T-cell (primary cell): ENCODE measurements at places on chromosomes 4 and X. TPM values are rescaled to one million over a fixed set of nuclear protein-coding genes. Genes with fewer than 3 reads are reported as not detected.

- no peak overlapping the region for H3K27ac ChIP-seq
- no peaks in the 10 kb centered on the region for H3K27me3 ChIP-seq
- no peak for DNase-seq
These were observed 4.5 kb downstream of the SMIM9 start for GRCh38 chrX:154829926-154830442.

DNA sequence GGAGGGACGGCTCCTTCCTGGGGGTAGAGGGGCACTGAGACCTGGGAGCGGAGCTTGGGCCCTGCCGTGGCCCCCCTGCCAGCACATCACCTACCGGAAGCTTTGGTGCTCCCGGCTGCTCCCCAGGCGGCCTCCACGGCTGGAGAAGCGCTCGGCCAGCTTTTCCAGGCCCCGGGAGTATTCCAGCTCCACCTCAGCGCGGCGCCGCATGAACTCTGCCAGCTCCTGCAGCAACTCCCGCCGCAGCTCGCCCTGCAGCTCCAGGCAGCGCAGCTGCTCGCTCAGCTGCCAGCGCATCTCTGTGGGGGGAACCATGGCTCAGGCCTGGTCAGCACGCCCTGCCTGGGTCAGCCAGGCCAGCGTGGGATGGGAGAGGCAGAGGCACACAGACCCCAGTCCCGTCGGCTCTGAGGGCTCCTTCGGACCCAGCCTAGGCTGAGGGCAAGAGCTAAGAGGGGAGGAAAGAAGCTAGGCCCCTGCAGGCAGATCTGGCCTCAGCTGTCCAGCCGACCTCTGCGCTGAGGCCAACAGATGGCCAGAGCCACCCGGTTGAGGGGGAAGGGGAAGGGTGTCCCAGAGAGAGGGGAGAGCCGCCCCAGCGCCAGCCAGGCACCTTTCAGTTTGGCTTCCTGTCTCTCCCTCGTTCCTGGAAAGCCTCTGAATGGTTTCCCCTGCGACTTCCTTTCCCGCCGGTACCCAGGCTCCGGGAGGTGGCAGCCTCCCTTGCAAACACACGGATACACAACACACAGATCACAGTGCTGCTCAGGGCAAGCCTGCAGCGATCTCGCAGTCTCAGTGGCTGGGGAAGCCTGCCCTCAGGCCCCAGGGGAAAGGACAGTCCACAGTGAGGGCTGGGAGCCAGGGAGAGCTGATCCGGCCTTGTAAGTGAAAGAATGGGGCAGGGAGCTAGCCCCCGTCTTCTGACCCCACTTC lies 4.3 kb downstream of the ARHGAP4 start:
- no peaks in the 10 kb centered on the region for H3K27me3 ChIP-seq
- DNase-seq = no peak
- H3K36me3 ChIP-seq = peaks cover 37% of the 10 kb centered on the region
- H3K27ac ChIP-seq = peak overlapping the region; percentile 23

GRCh38 chr4:173919861-173920260 lies 363.6 kb downstream of the FBXO8 start:
- no peaks in the 10 kb centered on the region for H3K36me3 ChIP-seq
- H3K27ac ChIP-seq = no peak overlapping the region
- DNase-seq = no peak
- H3K4me1 ChIP-seq = no peaks in the 10 kb centered on the region
- H3K4me3 ChIP-seq = no peak overlapping the region

Gene SPATA18
- 0.36 TPM for total RNA-seq

Gene TMPRSS11B
- total RNA-seq = not detected

- no peak for DNase-seq
- no peaks in the 10 kb centered on the region for H3K27me3 ChIP-seq
- no peak overlapping the region for H3K4me3 ChIP-seq
- no peak overlapping the region for H3K27ac ChIP-seq
These were observed 605.7 kb upstream of the PABPC4L start for GRCh38 chr4:134807231-134807745.

Gene ZNF711
- total RNA-seq = 0.59 TPM

GRCh38 chrX:130805903-130806302 lies 97.1 kb downstream of the ENOX2 start:
- no peak overlapping the region for H3K27ac ChIP-seq
- DNase-seq = no peak
- H3K4me3 ChIP-seq = no peak overlapping the region
- no peaks in the 10 kb centered on the region for H3K27me3 ChIP-seq
- H3K36me3 ChIP-seq = no peaks in the 10 kb centered on the region

DNA sequence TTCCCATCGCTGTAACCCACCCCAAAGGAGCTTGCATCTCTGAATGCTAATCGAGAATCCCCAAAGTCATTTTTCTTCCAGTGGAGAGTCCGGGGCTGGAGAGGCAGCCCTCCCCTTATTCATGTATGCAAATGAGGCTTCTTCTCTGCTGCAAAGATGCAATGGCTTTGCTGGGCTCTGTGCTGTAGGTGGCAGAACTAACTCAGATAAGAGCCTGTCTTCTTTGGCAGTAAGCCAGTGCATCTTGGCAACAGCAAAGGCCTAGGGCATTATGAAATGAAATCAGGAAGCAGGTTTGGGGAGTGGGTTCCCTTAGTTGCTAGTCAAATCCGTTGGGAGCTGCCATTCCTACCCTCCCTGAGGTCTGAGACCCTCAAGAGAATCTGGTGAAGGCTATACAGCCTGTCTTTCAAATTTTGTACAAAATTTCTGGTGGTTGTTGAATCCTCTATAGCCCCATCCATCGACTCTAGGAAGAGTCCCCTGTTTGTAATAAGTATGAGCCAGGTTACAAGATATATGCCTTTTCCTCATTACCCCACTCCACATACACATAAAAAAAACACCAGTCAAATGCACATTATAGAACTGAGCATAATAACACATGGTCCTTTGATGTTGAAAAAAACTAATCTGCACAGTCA lies 290.6 kb upstream of the TAPT1 start:
- no peaks in the 10 kb centered on the region for H3K27me3 ChIP-seq
- H3K36me3 ChIP-seq = no peaks in the 10 kb centered on the region
- DNase-seq = no peak
- no peak overlapping the region for H3K27ac ChIP-seq

DNA sequence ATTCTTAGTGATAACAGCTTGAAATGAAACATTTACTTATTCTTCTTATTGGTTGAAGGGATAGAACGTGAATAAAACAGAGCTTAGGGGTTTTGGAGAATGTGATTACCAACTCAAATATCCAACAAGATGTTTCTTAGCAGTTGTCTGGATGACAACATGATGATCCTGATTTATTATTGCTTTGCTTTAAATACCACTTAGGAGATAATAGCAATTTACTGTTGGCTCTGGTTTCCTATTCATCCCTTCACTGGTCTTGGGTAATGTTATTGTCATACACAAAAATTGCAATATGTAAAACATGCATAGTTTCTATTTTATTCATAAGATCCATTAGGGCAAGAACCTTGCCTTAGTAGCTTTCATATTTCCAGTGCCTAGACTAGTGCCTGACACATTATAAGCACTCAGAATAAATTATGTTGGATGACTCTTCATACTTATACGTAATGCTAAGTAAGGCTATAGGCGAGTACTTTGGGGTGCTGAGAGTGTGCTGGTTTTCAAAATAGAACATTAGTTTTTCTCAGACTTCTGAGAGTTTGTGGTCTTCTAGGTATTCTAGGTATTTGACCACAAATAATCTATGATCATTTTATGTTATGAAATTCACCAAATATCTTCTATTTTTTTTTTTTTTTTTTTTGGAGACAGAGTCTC lies 58.6 kb upstream of the PGRMC2 start:
- H3K27ac ChIP-seq = no peak overlapping the region
- no peaks in the 10 kb centered on the region for H3K27me3 ChIP-seq
- H3K36me3 ChIP-seq = no peaks in the 10 kb centered on the region
- DNase-seq = no peak
- no peak overlapping the region for H3K4me3 ChIP-seq
- no peaks in the 10 kb centered on the region for H3K4me1 ChIP-seq

Gene QRFPR
- not detected for total RNA-seq

DNA sequence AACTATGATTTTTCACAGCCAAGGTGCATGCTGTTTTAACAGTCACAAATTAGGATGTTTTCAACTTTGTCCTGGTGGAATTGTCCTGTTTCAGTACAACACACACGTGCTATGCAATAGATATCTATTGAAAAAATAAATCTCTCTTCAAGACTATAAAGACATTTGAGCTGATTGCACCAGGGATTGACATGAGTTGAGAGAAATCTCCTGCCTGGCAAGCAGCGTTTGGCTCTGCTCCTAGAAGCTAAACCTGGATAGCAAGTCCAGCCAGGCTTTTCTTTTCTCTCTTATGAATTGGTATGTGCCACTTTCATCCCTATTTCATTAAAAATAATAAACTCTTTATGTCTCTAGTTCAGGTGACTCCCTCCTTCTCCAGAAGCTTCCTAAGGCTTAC lies 16.6 kb upstream of the NPNT start:
- DNase-seq = no peak
- no peak overlapping the region for H3K4me3 ChIP-seq
- H3K36me3 ChIP-seq = no peaks in the 10 kb centered on the region
- H3K27ac ChIP-seq = no peak overlapping the region

DNA sequence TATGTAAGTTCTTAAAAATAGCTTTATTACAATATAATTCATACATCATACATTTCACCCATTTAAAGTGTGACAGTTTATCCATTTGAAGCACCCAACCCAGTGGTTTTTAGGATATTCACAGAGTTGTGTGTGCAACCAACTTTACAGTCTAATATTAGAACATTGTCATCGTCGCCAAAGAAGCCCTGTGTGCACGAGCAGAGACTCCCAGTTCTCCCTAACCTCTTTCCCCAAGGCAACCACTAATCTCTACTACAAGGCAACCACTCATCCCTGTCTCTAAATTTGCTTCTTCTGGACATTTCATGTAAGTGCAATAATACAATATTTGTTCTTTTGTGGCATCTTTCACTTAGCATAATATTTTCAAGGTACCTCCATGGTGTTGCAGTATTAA lies 47.7 kb downstream of the CLDN22 start:
- H3K27ac ChIP-seq = no peak overlapping the region
- H3K4me1 ChIP-seq = no peaks in the 10 kb centered on the region
- H3K27me3 ChIP-seq = no peaks in the 10 kb centered on the region
- H3K4me3 ChIP-seq = no peak overlapping the region
- DNase-seq = no peak
- H3K36me3 ChIP-seq = no peaks in the 10 kb centered on the region

Gene UTP14A
- total RNA-seq = 21.7 TPM

- H3K36me3 ChIP-seq = no peaks in the 10 kb centered on the region
- no peak overlapping the region for H3K27ac ChIP-seq
- DNase-seq = no peak
- no peaks in the 10 kb centered on the region for H3K4me1 ChIP-seq
- H3K27me3 ChIP-seq = no peaks in the 10 kb centered on the region
These were observed 106.8 kb upstream of the CBLL2 start for GRCh38 chrX:22165732-22166457.

GRCh38 chr4:155914782-155915181 lies 11.3 kb downstream of the TDO2 start:
- no peak overlapping the region for H3K4me3 ChIP-seq
- no peaks in the 10 kb centered on the region for H3K4me1 ChIP-seq
- no peaks in the 10 kb centered on the region for H3K27me3 ChIP-seq
- H3K27ac ChIP-seq = no peak overlapping the region
- no peak for DNase-seq
- H3K36me3 ChIP-seq = no peaks in the 10 kb centered on the region
